ENCODE measurements at places on chromosomes 4 and X.

- no peak for DNase-seq
These were observed 112.5 kb downstream of the RASGEF1B start for GRCh38 chr4:81359207-81359606.

- DNase-seq = no peak
These were observed 263.8 kb downstream of the INPP4B start for GRCh38 chr4:142582340-142582739.

- DNase-seq = peak; percentile 76
These were observed 545 bp downstream of the ABCE1 start for GRCh38 chr4:145098675-145099037.

GRCh38 chr4:69546134-69546765, 50.5 kb upstream of the UGT2B4 start:
- no peak for DNase-seq

DNA sequence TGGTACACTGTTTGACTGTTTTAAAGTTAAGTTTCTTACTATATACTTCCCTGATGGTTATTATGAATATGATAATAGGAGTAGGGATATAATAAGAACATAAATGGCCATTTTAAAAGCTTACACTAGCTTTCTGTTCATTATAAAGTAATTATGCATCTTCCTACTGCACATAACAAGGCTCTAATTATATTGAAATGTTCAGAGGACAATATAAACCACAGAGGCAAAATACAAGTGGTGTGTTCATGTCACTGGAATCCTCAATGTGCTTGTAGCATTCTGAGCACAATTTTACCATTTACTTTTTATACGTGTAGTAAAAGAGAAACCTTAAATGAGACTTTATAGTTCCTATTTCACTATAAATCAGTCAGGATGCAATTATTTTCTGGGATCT, 268.3 kb downstream of the TMA16 start:
- no peak for DNase-seq

DNA sequence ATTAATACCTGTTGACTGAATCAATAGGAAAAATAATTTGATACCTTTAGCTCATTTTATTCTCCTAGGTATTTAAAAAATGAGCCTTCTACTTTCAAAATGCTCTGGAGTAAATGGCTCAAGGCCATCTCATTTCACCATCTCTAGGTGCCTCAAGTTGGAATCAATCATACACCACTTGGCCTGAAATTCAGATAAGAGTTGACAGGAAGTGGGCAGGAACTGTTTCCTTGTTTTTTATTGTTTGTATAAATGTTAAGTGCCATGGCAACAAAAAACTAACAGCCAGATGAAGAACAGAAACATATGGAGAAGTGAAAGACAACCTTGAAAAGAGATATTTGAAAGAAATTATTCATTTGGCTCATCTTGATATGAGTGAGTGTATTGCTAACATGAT, 12.4 kb downstream of the LIMCH1 start:
- DNase-seq = peak; percentile 30

DNA sequence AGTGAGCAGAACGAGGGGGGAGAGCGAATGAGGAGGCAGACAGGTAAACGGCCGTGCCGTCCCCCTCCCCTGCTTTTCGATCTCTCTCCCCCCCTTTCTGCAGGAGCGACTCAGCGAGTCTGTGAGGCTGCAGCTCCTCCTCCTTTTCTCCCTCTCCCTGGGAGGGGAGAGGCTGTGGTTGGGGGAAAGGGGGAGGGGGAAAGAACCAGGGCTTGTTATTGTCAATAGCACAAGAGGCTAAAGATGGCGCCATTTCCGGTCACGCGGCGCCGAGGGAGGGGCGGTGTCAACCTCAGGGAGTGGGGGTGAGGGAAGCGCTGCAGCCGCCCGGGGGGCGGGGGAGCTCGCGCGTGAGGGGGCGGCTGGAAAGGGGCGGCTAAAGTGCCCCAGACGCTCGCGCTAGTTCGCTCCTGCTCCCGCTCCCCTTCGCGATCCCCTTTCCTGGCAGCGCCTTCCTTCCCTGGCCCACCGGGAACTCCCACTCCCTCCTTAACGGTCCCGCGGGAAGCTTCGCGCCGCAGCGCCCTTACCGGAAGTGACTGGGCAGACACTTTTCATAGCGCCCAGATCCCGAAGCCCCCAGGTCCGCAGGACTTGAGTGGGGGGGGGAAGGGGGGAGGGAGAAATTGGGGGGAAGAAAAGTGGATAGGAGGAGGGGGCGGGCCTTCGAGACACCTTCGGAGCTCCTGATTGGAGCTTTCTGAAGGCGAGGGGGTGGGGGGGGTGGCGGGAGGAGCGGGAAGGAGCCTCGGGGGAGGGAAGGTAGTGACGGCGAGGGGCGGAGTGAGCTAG, at the start of gene CUL4B:
Gene CUL4B (minus strand): TSS at position 121 of the 792 bp plus-strand sequence. CDS start 324 bp downstream, outside the sequence.
- peak; percentile 96 for DNase-seq

- peak; percentile 61 for DNase-seq
These were observed 163.9 kb downstream of the KDR start for GRCh38 chr4:54961357-54961975.

- peak; percentile 6 for DNase-seq
These were observed 12.6 kb upstream of the JADE1 start for GRCh38 chr4:128796934-128797333.

DNA sequence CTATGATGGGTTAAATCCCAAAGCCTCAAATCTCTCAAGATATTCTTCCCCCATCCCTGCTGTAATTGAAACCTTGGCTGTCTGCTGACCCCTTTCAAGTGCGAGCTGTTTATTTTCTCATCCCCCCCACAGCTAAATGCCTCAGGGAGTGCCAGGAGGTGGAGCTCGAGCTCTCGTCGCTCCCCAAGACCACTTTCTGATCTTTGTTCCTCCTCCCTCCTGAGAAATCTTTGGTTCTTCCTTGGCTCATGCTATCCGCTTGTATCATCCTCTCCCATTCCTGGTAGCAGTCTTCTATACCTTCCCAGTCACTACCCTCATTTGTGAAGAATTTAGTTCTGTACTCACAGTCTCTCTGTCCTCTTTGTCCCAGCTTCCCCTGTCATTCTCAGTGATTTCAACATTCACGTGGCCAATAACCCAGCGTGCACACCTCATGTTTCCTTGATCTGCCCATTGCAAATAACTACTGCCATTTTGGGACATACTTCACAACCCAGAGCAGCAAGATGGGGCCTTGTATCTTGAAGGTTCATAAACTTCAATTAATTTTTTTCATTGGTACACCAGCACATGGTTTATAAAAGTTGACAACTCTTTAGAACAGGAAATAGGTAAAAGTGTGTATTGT, 9.2 kb upstream of the SLC25A43 start:
- DNase-seq = no peak

- DNase-seq = no peak
These were observed 935.7 kb downstream of the RAPGEF2 start for GRCh38 chr4:160038615-160039014.

- DNase-seq = peak; percentile 6
These were observed 42.2 kb downstream of the TLL1 start for GRCh38 chr4:165915215-165915614.

GRCh38 chr4:79763486-79764075, 309.4 kb downstream of the ANTXR2 start:
- no peak for DNase-seq

GRCh38 chr4:2825740-2826139, 17.9 kb upstream of the ADD1 start:
- DNase-seq = no peak

GRCh38 chr4:36292556-36293188, 11.3 kb downstream of the DTHD1 start:
- no peak for DNase-seq

DNA sequence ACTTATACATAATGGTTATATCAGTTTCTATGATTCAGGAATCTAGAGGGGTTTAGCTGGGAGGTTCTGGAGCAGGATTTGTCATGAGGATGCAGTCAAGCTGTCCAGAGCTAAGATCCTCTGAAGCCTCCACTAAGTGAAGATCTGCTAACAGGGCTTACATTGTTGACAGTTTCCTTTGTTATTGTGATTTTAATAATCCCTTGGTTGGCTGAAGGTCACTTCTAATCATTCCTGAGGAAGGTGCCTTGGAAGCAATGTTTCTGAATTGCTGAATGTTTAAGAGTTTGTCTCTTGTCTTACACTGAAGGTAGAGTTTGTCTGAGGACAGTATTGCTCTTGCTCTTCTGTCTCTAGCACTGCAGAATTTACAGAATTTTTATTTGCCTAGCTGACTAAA, 41.3 kb downstream of the BANK1 start:
- DNase-seq = peak; percentile 9

GRCh38 chrX:68989865-68990606, 161.2 kb downstream of the EFNB1 start:
- DNase-seq = peak; percentile 86

DNA sequence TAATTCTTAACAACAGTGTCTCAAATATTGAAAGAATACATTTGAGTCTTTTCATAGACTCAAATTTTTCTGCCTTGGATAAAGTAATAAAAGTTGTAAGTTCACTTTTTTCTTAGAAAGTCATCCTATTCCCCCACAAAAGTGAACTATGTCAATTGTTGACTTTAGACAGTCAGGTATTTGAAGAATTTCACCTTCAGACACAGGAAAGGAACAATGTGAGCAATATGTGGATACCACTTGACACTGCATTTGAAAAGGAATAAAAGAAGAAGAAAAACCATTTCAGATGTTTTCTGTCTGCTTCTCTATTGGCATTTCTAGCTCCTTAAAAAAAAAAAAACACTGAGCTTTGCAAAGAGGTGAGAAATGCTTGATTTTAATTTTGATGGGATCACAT, 1389.0 kb upstream of the IGFBP7 start:
- DNase-seq = no peak

DNA sequence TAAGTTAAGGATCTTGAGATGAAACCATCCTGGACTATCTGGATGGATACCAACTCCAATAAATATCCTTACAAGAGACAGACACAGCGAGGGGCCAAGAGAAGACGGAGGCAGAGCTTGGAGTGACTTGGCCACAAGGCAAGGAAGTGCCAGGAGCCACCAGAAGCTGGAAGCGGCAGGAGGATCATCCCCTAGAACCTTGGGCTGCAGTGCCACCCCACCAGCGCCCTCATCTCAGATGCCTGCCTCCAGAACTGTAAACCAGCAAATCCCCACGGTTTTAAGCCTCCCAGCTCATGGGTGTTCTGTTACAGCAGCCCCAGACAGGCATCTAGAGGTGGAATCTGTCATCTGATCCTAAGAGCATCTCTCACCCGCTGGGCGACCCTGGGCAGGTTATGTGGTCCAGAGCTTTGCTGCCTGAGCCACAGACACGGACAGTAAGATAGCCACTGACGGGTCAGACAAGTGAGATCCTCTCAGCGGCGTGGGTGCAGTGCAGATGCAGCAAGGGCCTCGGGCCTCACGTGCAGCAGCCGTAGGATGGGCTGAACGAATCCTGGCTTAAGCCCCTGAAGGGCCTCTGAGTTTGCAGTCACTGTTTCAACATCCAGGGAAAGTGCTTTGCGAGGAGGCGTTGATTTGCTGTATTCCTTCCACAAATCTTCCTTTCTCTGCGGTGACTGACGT, 25.1 kb upstream of the MXD4 start:
- no peak for DNase-seq
